ENCODE measurements at places on chromosomes 1 and 21.

DNA sequence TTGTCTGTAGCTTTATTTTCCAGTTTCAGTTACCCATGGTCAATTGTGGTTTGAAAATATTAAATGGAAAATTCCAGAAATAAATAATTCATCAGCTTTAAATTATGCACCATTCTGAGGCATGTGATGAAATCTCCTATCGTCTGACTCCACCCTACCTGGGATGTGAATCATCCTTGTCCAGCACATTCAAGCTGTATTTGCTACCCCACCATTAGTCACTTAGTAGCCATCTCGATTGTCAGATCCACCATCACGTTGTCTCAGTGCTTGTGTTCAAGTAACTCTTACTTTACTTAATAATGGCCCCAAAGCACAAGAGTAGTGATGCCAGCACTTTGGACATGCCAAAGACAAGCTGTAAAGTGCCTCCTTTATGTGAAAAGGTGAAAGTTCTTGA lies 4.0 kb downstream of the STPG1 start:
- no peak for DNase-seq

- DNase-seq: no peak
These were observed 19.7 kb upstream of the TMEM52 start for GRCh38 chr1:1938613-1939295.

DNA sequence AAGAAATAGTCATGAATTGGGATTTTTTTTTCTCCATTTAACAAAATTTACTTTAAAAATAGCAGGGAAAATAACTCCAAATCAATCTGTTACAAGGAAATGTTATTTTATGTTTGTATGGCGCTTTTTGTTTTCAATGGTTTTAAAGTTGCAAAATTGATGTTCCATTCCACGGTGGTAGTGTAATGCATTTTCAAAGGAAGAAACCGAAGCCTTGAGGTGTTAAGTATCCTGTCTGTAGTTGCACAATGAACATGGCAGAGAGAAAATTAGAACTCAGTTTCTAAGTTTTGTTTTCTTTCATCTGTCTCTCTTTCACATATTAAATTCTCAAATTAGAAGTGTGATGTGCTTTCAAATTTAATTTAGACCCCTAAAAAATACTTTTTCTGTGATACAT lies 841.8 kb downstream of the USP25 start:
- DNase-seq: no peak

DNA sequence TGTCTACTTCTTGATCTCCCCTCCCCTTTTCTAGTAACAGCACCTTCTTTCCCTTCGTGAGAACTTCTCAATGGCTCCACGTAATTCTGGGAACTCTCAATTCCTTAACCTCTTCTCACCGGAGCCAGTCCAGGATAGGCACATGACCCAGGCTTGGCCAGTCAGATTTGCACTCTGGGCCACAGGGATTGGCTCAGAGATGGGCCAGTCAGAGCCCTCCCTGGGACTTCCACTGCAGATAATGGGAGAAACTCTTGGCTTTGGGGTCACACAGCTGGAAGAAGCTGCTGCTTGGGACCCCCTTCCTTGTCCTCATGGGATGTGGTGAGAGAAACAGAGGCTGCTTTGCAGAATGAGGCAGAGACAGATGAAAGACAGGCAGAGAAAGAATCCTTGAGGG lies 302.3 kb downstream of the PTPRU start:
- no peak for DNase-seq

DNA sequence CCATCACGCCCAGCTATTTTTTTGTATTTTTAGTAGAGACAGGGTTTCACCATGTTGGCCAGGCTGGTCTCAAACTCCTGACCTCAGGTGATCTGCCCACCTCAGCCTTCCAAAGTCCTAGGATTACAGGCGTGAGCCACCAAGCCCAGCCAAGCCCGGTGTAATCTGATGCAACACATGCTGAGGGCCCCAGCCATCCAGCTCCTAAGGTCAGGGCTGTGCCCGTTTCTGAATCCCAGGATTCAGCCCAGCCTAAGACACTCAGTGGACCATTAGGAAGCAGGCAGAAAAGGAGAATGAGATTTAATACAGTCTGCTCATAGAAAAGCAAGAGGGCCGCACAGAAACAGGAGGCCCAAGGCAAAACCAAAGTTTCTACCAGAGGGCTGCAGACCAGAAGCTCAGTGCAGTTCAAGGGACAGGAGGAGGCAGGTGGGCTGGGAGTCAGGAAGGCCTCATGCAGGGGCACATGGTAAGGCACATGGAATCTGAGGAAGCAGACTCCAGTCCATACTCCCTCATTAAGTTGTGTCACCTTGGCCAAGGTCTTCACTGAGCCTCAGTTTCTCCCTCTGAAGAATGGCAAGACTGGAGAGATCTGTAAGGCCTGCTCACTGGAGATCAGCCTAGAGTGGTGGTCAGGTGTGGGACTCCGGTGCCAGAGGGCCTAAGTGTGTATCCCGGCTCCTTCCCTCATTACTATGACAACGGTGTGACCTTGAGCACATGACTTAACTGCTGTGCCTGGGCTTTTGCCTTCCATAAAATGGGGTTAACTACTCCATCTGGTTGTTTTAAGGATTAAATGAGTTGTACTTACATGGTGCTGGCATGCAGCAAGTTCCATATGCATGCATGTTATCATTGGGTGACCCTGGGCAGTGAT lies 2.4 kb upstream of the ADAM15 start:
- no peak for DNase-seq

DNA sequence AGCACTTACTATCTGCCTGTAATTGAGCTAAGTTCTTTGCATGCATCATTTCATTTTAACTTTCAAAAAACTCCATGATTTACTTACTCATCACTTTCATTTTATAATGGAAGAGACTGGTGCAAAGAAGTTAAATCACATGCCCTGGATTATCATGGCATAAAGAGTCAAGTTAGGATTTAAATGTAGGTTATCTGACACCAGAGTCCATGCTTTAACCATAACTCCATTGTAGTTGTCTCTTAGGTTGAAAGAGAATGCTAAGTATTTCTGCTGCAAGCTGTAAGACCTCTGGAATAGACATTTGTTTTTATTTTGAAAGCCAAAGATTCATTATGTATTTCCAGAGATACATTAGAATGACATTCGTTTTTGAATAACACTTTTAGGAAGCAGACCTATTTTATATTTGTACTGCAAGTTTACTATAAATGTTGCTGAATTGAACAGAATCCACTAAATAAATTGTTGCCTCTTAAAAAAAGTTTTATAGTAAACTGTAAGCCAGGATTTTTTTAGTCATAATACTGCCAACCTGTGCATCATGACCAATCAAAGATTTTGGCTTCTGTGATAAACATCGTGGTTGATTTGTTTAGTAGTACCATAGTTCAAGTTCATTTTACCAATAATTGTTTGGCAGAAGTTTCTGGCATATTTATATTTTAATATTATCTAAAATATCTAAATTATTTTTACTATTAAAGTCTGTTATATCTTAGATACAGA lies 26.1 kb downstream of the CFH start:
- no peak for DNase-seq

GRCh38 chr1:178172939-178173338 lies 79.0 kb downstream of the RASAL2 start:
- no peak for DNase-seq

- DNase-seq: no peak
These were observed 648 bp upstream of the TRAPPC3 start for GRCh38 chr1:36149973-36150295.

GRCh38 chr1:240337781-240338180 lies 246.1 kb downstream of the FMN2 start:
- DNase-seq: no peak

DNA sequence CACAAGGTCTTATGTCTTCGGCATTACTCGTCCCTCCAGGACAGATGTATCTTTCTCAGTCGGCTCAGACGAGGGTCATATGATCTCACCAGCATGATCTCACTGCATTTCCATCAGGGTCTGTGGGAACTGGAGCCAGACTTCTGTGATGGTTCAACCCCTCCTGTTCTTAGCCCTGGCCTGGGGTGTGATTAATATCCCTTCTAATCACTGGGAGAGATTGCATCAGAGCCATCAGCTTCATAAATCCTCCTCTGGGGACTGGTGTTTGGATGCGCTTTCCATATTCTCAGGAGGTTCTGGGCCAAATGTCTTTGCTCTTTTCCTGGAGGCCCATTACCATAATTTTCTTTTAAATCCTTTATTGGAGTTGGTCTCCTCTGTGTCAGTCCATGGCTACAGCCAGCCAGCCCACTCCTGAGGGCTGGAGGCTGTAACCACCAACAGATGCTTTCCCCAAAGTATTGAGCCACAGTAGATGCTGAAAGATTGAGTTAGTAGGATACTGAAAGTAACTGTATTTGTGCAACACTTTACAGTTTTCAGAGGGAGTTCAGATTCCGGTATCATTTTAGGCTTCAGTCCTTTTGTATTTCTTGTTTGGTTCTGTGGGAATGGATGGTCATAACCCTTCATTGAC lies 20.0 kb downstream of the CACNA1E start:
- DNase-seq: no peak

GRCh38 chr1:28917757-28918118 lies 3.4 kb downstream of the EPB41 start:
- DNase-seq: no peak

GRCh38 chr21:36988536-36988935 lies 18.0 kb upstream of the RIPPLY3 start:
- no peak for DNase-seq

- DNase-seq: no peak
These were observed 27.2 kb upstream of the PDE9A start for GRCh38 chr21:42626171-42626570.

DNA sequence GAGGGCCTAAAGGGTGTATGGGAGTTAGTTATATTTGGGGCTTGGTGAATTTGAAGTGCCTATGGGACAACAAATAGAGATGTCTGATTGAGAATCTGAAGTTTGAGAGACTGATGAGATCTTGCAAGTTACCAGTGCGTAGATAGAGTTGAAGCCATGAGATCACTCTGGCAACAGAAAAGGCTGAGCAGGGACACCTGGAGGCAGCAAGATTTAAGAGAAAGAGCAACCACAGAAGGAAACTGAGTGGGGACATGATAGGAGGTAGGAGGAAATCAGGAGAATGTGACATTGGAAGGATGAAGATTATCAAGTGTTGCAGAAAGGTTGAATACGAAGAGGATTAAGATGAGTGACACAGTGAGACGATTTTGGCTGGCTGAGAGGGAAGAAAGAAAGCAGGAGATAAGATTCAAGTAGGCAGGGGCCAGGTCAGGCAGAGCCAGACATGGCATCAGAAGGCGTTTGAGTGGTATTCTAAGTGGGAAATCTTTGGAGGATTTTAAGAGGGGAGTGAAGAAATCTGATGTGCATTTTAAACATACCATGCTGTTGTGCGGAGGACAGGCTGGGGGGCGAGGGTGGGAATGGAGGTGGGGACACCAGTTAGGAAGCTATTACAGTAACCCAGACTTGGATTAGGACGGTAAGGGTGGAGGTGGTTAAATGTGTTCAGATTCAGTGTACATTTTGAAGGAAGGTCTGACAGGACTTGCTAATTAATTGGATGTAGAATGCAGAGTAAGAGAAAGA lies 3.0 kb upstream of the MPL start:
- no peak for DNase-seq

DNA sequence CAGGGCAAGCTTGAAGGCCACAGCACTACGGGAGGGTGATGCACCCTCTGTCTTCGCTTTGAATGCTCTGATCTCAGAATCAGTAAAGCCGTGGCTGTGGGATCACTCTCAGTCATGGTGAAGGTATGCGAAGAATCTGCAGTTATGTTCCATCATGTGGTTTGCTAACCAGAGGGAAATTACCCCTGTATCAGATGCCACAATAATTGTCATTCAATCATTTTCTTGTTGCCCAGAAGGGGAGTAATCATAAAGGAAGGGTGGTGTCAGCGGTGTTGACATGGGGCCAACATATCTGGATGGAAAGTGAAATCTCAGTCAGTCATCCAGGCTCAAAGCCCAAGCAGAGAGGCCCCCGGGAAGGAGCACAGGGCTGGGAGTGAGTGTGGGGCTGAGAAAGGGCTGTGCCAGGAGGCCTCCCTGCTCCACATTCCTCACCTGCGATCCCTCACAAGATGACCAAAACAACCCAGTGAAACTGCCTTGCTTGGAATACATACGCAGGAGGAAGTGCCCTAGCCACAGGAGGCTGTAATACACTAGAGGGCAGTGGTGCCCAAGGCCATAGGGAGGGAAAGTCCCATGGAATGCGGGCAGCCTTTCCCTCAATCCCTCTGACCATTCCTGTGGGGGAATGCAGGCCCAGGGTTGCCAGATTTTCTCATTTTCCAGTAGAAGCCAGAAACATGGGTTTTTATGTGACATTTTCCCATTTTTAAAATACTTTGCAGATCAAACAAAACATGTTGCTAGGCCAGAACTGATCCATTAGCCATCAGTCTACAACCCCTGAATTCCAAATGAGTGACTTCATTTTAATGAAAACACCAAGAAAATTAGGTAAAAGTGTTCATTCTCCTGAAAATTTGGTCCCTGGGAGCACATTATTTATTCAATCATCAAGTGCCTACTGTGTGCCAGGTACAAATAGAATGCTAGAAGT lies 95.7 kb upstream of the VANGL1 start:
- no peak for DNase-seq

- no peak for DNase-seq
These were observed 1.8 kb downstream of the CDKN2C start for GRCh38 chr1:50971748-50972305.

GRCh38 chr1:44305962-44306422 lies 49.1 kb downstream of the ERI3 start:
- DNase-seq: no peak

GRCh38 chr1:91691525-91691924 lies 190.9 kb downstream of the CDC7 start:
- no peak for DNase-seq

DNA sequence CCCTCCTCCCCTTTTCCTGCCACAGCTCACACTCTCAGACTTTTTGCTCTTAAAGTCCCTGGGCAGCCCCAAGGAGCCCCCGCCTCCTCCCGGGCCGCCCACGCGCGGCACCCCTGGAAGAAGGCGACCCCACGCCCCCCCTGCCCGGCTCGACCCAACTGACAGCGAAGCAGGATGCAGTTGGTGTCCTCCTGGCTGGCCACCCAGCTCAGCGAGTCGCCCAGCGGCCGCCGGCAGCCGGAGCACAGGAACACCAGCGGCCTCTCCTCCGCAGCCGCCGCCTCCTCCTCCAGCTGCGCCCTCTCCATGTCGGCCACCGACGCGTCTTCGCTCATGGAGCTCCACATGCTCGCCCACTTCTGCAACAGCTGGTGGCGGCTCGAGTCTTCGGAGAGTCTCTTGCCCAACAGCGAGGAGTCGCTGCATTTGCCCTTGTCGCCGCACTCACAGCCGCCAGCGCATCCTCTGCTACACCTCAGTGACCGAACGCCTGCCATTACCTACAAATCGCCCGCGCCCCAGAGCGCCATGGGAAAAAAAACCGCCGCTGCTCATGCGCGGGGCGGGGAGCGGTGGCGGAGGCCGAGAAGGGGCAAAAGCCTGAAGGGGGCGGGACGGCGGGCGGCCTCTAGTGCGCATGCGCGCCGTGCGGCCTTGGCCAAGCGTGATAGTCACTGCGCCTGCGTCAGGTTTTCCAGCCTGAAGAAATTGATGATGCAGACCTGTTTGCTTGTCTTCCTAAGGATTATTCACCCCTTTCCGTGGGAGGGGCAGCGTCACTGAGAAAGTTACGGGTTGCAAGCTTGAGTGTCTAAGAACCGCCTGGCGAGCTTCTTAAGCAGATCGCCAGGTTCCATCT lies at the start of gene MIS18A:
TSS of gene MIS18A (minus strand) at position 532 of the 859 bp plus-strand sequence. CDS start at position 497, 35 bp downstream.
- peak; percentile 98 for DNase-seq

Data from stimulated activated CD8-positive, alpha-beta memory T cell treated with anti-CD3 and anti-CD28 coated beads, Interleukin-12 subunit alpha, Interleukin-12 subunit beta, amount 100 ng/mL, for 4 hours (primary cell).